CD4-positive, alpha-beta T cell treated with Interleukin-6 at 100 ng/mL for 8 hours (primary cell): ENCODE measurements at places on chromosomes 1 and 21.

DNA sequence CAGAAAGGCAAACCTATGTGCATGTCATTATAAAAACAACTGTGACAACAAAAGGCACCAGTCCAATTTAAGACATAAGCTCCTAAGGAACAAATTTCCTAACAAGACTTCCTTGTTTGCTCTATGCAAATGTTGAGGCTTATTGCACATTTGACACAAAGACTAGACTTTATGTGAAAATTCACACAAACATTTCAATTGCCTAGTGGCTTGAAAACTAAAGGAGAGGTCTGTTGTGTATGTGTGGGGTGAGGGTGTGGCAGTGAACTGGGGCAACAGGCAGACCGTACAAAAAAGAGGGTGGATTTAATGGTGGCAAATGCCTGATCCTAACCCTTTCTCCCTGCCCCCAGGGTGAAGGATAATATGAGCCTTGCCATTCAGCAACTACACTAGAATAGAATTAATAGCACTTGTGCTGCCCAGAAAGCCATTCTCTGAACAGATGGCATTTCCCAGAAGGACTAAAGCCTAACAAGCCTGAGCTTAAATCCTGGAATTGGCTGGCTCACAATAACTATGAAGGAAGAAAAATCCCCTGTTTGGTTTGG lies 73.9 kb downstream of the GLUL start:
- no peak for DNase-seq

- no peak for DNase-seq
Observed at GRCh38 chr1:227486559-227486958, 76.8 kb upstream of the ZNF678 start.

GRCh38 chr1:197778366-197778945 lies 3.2 kb upstream of the DENND1B start:
- DNase-seq: no peak

DNA sequence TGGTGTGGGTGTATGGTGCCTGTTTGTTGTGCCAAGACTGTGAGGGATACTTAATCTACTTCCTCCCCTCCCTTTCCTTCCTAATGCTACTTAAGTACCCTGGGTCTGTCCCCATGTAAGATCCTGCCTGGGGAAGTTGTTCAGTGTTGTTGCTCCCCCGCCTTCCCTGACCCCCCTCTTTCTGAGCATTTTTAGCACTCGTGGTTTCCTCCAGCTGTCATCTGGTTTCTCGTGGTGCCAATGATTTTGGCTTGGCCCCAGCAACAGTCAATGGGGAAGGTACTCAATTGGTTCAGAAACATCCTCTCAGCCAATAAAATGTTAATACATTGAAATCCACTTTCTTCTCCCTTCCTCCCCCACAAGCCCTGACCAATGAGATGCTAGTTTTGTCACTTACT lies 8.0 kb upstream of the B4GALT3 start:
- peak; percentile 90 for DNase-seq

GRCh38 chr1:32199043-32199716 lies 1.2 kb upstream of the CCDC28B start:
- DNase-seq: no peak

GRCh38 chr1:157984469-157984868 lies 9.0 kb upstream of the KIRREL1 start:
- no peak for DNase-seq

- DNase-seq: no peak
Observed at GRCh38 chr1:206066479-206067171, 13.7 kb downstream of the RHEX start.

- DNase-seq: no peak
Observed at GRCh38 chr1:187516874-187517273, 688.1 kb downstream of the PLA2G4A start.

- DNase-seq: no peak
Observed at GRCh38 chr1:200496937-200497336, 87.1 kb upstream of the ZNF281 start.

GRCh38 chr1:232432313-232432712 lies 197.6 kb downstream of the SIPA1L2 start:
- no peak for DNase-seq

DNA sequence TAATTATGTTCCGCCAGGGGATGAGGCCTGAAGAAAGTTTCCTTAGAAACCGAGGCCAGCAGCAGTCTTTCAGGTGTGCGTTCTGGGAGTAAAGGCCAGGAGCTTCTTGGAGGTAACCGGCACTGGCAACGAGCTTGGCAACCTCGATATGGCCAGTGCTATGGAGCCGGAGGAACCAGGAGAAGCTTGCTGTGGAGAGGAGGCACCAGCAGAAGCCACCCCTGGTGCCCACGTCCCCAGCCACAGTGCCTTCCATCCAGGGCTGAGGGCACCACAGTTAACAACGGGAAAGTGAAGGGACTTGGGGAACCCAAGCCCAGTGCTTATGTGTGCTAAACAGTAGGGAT lies 41.5 kb upstream of the LIN9 start:
- no peak for DNase-seq
